ENCODE measurements at places on chromosomes 7 and 10.

DNA sequence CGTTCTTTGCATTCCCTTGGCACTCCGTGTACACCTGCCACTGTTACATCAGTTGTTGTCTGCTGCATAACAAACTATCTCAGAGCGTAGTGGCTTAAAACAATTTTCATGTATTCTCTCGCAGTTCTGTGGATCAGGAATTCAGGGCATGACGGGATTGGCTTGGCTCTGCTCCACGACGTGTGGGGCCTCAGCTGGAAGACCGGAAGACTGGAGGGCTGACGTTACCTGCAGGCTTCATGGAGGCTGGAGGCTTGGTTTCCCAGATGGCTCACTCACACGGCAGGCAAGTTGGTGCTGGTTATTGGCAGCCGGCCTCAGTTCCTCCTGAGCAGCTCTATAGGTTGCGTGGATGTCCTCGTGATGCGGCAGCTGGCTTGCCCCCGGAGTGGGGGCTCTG lies 25.5 kb downstream of the NYAP1 start:
- no peak for DNase-seq

GRCh38 chr7:126716321-126716720 lies 536.4 kb downstream of the GRM8 start:
- DNase-seq: no peak

DNA sequence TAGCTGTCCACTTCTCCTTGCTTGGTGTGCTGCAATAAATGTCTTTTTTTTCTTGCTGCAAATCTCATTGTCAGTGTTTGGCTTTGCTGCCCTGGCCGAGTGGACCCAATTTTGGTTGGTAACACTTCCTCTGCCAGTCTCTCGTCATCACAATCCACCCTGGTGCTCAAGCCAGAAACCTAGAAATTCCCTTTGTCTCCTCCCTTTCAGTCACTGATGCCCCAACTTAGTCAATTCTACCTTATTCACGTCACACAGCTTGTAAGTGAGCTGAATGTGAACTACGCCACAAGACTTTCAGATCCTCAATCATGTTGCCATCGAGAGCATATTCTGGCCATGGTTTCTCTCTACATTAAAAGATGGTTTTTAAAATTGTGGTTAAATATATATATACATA lies 13.0 kb upstream of the FRA10AC1 start:
- no peak for DNase-seq

GRCh38 chr7:130902755-130903357 lies 168.8 kb upstream of the KLF14 start:
- no peak for DNase-seq

DNA sequence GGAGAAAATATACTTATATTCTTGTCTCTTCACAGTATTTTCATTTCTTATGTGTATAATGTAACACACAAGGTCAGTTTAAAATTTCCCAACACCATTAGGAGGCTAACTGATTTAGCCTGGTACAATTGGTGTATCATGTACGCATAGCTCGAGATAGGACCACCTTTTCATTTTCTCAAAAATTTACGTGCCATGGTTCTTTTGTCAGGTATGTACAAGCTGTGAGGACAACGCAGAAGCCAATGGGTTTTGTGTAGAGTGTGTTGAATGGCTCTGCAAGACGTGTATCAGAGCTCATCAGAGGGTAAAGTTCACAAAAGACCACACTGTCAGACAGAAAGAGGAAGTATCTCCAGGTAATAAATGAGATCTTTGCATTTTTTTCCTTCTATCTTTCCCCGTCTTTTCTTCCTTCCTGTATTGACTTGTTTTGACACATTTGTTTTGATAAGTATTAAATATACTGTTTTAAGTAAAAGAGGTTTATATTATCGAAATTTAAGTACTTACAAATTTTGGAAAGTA lies 55.0 kb downstream of the TRIM24 start:
- no peak for DNase-seq

- DNase-seq: peak; percentile 79
These were observed 54.8 kb downstream of the DAGLB start for GRCh38 chr7:6392712-6393666.

DNA sequence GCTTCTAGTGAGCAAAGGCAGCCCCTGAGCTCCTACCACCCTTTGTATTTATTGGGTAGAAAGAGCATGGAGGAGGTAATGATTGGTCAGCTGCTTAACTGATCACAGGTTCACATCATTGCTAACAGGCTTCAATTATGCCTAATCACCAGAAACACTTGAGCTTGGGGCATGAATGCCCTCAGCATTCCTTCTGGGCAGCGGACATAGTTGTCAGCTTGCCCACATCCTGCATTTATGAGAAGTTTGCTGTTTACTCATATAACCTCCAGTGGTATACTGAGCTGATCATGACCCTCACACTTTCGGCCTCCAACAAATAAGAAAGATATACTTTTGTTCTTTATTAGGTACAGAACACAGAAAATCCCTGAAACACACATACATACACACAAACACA lies 140.3 kb upstream of the ODAD2 start:
- no peak for DNase-seq

DNA sequence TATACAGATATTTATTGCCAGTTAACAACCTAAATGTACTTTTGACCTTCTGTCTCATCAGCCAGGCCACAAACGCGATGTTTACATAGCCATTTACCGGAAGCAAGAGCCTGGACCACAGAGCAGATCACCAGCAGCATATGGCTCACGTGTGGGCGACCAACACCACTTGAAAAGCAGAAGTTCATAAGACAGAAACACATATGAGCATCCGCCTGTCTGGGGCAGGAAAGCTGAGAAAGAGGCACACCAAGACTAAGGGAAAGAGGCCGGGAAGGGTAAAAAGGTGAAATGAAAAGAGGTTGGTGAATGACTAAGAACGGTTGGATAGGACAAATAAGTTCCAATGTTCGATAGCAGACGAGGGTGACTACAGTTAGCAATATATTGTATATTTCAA lies 1.3 kb downstream of the ABCB1 start:
- DNase-seq: no peak

DNA sequence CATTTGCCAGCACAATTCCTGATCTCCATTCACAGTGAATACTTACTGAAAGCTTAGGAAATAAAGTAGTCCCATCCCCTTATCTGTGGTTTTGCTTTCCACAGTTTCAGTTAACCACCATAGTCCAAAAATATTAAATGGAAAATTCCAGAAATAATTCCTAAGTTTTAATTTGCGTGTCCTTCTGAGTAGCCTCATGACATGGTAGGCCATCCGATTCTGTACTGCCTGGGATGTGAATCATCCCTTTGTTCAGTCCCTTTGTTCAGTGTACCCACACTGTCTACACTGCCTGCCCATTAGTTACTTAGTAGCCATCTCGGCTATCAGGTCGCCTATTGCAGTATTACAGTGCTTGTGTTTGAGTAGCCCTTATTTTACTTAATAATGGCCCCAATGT lies 14.2 kb downstream of the RAB11FIP2 start:
- DNase-seq: no peak

DNA sequence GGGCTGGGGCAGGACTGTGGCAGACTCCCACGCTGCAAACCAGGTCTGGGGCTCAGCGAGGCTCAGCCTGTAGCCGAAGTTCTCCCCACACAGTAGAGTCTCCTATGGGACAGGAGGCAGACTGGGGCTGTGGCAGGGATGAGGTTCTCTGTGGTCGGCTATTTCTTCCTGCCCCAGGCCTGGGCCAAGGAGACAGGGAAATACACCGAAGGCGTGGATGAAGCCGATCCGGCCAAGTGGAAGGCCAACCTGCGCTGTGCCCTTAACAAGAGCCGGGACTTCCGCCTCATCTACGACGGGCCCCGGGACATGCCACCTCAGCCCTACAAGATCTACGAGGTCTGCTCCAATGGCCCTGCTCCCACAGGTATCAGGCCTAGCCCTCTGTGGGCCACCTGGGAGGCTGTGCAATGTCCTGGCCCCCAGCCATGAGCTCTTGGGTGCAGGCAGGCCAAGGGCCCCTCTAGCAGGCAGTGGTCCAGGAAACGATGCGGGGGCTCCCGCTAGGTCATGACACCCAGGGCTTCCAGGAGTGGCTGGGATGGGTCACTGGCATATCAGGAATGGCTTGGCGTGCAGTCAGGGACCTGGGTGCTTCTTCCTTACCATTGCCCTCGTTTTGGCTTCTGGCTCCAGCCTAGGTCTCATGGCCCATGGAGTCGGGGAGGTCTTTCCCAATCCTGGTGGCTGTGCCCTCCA lies 8.1 kb downstream of the IRF5 start:
- DNase-seq: no peak

- DNase-seq: no peak
These were observed 71.5 kb upstream of the LRRC4 start for GRCh38 chr7:128102490-128103291.

DNA sequence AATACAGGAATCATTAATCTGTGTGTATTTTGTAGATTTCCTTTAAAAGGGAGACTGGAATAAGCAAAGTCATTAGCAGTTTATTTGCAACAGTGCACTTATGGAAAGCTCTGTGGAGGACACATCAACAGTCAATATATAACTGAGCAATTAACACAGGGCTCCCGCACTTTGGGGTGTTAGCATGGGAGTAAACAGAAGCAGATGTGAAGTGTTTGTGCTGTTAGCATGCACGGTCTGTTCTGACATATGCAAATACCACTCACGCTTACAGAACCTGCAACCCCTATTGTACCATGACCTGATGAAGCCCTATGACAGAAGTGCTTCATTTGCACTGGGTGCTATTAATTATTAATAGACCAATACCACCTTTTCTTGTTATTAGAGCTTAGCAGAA lies 118.9 kb downstream of the PPP1R3A start:
- DNase-seq: no peak

DNA sequence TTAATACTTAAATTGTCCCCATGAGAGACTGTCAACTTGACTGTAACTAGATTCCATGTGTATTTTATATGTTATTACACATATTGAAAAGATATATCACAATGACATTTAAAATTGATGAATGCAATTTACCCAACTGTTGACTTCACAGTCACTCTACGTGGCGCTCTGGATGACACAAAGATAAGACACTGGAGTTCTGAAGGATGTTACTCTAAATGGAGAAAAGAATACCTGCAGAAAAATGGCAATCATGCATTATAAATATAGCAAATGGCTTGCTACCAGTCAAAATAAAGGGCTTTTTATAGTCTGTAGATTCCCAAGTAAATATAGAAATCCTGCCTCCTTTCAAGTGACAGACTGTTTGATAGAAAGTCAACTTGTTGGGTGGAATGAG lies 143.6 kb upstream of the KLF6 start:
- DNase-seq: no peak

- no peak for DNase-seq
These were observed 113.7 kb downstream of the TRIM24 start for GRCh38 chr7:138573741-138574140.

GRCh38 chr10:130790339-130790738 lies 521.2 kb downstream of the TCERG1L start:
- DNase-seq: no peak

DNA sequence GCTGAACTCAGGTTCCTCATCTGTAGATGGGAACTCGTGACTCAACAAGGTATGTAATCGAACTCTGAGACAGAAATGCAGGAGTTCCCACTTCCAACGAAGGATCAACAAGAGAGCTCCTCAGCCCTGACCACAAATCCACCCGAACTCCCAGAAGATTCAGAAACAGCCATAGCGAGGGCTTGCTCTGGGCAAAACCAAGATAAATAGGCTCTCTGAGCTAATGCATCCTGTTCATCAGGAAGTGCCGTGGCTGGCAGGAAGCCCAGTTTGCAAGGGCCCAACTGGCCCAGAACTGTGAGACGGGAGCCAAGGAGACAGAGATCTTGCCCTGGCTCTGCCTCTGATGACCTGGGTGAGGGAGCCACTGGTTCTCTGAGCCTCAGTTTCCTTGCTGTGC lies 141.7 kb upstream of the PFKP start:
- no peak for DNase-seq

DNA sequence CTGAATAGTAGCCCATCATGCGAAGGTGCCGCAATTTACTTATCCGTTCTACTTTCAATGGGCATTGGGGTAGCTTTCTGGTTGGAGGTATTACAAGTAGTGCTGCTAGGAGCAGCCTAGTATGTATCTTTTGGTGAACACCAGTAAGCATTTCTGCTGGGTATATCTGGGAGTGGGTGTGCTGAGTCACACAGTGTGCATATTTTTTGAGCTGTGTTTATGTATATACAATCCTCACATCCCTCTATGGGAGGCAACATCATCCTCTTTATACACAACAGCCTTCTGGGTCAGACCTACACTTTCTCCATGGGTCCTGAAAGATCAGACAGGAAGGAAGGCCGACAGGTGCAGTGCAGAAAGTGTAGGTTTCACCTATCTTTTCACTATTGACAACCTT lies 36.3 kb downstream of the PYROXD2 start:
- DNase-seq: no peak

- DNase-seq: no peak
These were observed 200.2 kb downstream of the ELMO1 start for GRCh38 chr7:37248396-37248861.

- DNase-seq: no peak
These were observed 146.7 kb upstream of the MGMT start for GRCh38 chr10:129320340-129320739.

GRCh38 chr10:69220507-69220906 lies 375 bp downstream of the HKDC1 start:
- DNase-seq: no peak

DNA sequence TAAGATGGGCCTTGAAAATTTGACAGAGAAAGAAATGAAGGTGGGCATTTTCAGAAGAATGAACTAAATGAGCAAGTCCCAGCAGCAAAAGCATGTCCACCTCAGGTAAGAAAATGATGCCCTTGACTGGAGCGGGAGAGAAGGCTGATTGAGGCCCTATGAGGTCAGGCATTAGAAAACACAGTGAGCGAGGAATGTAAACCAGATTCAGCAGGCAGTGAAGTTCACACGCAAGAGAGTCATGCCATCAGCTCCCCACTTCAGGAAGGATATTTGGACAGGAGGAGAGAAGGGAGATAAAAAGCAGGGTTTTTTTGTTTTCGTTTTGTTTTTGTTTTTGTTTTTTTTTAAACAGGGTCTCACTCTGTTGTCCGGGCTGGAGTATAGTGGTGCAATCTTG lies 166.4 kb downstream of the PPP1R17 start:
- DNase-seq: no peak

DNA sequence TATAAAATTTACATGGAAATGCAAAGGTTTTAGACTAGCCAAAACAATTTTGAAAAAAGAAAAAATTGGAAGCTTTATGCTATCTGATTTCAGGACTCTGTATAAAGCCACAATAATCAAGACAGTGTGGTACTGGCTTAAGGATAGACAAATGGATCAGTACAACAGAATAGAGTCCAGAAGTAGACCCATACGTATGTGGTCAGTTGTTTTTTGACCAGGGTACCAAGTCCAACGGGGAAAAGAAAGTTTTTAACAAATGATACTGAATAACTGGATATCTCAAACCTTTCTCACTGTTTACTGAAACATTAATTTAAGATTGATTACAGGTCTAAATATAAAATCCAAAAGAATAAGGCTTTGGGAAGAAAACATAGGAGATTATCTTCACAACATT lies 79.7 kb downstream of the PODXL start:
- DNase-seq: no peak

DNA sequence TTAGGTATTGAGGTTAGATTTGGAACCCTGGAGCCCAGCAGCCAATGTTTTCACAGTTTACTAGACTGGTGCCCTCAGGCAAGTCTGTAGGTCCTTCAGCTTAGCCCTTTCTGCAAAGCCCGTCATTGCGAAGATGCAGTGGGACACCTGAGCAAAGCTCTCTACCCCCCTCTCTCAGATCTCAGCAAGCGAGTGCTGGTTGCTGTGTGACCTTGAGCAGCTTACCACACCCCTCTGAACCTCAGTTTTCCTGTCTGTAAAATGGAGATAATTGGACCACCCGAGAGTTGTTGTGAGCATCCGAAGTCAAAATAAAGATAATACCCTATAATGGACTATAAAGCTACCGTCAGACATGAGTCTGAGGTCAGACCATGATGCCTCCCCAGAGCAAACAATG lies 3.7 kb downstream of the NPC1L1 start:
- no peak for DNase-seq

GRCh38 chr10:20890009-20890408 lies 7.1 kb downstream of the NEBL start:
- no peak for DNase-seq

All from fibroblast of the conjunctiva (primary cell).